Activated T-cell treated with anti-CD3 and anti-CD28 coated beads, Interleukin-2, amount 50 U/mL, for 1 hour (primary cell): ENCODE measurements at places on chromosomes 1 and 21.
A peak's percentile ranks its signal among the peaks of the same experiment; 100 is the strongest.

GRCh38 chr1:10873189-10873588 is 76.7 kb upstream of the CASZ1 start:
- no peak for DNase-seq

DNA sequence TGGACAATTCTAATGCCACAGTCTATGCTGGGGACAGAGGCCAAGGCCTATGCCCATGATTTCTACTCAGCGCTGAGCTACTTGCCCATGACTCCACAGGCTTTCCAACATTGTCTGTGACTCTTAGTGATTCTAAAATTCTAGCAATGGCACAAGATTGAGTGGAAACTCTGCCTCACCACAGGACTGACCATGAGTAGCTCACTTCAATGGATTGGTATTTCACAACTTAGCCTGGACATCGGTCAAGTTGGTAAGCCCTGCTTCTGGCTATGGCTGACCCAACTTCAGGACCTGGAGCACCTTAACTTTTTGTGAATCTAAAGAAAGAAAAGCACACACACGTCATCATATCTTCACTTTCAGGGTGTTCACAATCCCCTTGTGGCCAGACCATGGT is 255.1 kb downstream of the SDCCAG8 start:
- no peak for DNase-seq

- DNase-seq: no peak
These were observed 35.8 kb downstream of the TRIM62 start for GRCh38 chr1:33146003-33146402.

GRCh38 chr1:36523850-36524249 is 41.1 kb upstream of the CSF3R start:
- DNase-seq: no peak

GRCh38 chr1:23167353-23168078 is 1.1 kb downstream of the LUZP1 start:
- DNase-seq: peak; percentile 52

DNA sequence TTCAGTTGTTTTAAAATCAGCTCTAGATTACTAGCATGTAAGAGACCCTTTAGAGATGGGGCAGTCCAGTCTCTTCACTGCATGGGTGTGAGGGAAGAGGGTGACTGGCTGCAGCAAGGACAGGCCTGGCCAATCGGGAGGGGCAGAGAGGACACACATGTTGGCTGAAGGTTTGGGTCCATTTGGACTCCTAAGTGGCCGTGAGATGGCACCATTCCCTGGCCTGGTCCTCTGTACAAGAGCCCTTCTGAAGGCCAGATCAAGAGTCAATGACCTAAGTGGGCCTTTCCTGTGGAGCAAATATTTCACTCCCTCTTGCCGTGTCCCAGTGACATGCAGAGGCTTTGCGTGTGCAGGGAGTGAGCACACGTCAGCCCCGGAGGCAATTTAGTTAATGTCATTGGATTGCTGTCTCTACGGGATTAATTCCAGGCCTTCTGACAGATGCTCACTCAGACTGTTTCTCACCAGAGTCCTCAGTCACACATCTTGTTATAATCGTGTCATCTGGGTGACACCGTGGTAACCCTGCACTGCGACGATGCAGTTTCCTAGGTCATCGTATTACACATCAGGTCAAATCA is 613.0 kb downstream of the NPHP4 start:
- no peak for DNase-seq

DNA sequence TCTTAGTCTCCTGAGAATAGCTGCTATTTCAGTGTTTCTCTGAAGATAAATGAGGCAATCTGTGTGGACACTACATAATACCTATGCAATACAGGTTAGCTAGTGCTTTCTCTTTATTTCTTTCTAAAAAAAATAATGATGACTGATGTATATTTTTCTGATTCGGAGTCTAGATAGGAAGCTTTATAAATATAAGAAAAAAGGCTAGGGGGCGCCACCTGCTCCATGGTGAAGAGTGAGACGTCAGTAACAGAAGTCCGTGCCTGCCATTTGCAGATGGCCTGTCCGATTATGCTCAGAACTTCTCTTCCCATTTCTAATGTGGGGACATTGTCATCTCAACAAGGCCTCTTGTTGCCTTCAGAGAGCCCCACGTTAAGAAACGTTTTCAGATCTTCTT is 26.4 kb downstream of the QSOX1 start:
- no peak for DNase-seq

- DNase-seq: no peak
These were observed 5.2 kb downstream of the BCAR3 start for GRCh38 chr1:93676427-93676826.

DNA sequence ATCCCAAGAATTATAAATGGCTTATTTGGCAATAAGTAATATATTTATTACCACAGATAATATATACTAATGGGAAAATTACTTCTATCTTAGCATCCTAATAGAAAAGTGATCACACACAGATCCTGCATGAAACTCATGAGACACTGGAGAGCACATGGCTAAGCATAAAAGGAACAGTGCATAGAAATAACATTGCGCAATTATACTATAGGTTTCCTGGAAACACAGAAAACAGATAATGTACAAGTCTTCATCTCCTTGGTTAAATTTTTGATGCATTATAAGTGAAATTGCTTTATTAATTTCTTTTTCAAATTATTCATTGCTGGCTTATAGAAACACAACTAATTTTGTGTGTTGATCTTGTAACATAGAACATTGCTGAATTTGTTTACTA is 210.4 kb downstream of the USH2A start:
- no peak for DNase-seq

- peak; percentile 28 for DNase-seq
These were observed 53.6 kb upstream of the RUNX1 start for GRCh38 chr21:35102488-35103371.

DNA sequence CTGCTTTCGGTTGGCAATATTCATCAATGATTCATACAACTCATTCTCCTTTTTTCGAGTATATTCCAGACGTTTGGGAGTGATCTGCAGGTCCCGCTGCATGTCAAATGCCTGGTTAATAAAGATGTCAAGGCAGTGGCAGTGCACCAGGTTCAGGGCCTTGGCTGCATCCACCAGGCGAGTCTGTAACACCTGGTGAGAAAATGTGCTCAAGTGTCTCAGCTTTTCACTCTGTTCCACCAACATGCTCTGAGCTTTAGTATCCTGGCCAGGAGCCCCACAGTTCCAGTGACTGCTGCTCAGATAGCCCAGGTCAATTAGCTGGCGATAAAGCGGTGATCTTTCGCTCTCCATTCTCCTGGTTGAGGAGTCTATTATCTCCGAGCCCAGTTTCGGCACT is 42.3 kb downstream of the DSTYK start:
- no peak for DNase-seq

GRCh38 chr1:244296447-244296846 is 155.3 kb downstream of the ADSS2 start:
- DNase-seq: no peak

DNA sequence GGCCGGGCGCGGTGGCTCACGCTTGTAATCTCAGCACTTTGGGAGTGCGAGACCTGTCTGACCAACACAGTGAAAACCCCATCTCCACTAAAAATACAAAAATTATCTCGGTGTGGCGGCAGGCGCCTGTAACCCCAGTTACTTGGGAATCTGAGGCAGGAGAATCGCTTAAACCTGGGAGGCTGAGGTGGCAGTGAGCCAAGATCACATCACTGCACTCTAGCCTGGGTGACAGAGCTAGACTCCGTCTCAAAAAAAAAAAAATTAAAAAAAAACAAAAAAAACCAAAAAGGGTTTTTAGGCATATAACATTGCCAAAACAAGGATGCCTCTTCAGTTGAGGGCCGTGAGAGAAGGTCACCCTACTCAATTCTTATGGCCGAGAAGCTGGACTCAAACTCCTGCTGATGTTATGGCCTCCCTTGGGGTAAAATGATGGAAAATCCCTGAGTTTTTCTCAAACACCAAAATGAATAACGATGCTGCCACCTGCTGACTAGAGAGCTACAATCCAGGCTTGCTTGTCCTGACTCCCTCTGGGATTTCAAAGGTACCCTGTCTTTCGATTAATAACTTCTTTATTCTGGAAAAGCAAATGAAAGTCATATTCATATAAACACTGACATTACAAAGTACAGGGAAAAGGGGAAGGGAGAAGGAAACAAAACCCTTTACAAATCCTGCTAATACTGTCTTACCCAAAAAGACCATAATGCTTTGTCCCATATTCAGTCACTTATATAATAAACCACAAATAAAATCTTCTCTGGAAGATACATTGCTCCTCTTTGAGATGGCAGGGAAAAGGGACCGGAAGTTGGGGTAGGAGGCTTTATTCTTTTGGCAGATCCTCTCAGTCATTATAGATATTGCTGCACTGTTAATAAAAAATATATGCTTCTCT is 10.7 kb downstream of the RAB42 start:
- DNase-seq: no peak
